ENCODE measurements at places on chromosomes 3 and 15.
A peak's percentile ranks its signal among the peaks of the same experiment; 100 is the strongest.

- peak; percentile 96 for DNase-seq
These were observed 241.8 kb upstream of the LRTM1 start for GRCh38 chr3:55169608-55170072.

DNA sequence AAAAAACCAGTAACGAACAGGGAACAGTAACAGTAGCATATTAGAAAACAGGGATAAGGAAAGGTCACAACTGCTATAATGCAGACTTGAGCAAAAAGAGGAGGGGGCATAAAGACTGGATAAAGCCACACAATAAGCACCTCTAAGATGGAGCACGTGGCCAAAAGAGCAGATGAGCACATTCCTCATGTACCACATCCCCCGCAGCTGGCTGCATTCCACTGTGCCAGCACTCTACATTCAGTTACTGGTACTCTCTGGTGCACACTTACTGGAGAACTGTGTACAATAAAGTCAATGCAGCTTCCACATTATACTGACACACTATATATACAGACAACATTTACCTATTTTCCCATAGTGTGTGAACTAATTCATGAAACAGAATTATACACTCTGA is 64.7 kb downstream of the UBE3A start:
- DNase-seq, result no peak

- DNase-seq, result no peak
These were observed 35.0 kb downstream of the GATM start for GRCh38 chr15:45343258-45343860.

- no peak for DNase-seq
These were observed 282.8 kb downstream of the CTNNB1 start for GRCh38 chr3:41482134-41482533.

Data from brain microvascular endothelial cell (primary cell).